Natural killer cell treated with Interleukin-12 subunit alpha and Interleukin-12 subunit beta and Interleukin-15 and Interleukin-18, amount 100 ng/mL, for 72 hours (primary cell): ENCODE measurements at places on chromosomes 4 and X.

DNA sequence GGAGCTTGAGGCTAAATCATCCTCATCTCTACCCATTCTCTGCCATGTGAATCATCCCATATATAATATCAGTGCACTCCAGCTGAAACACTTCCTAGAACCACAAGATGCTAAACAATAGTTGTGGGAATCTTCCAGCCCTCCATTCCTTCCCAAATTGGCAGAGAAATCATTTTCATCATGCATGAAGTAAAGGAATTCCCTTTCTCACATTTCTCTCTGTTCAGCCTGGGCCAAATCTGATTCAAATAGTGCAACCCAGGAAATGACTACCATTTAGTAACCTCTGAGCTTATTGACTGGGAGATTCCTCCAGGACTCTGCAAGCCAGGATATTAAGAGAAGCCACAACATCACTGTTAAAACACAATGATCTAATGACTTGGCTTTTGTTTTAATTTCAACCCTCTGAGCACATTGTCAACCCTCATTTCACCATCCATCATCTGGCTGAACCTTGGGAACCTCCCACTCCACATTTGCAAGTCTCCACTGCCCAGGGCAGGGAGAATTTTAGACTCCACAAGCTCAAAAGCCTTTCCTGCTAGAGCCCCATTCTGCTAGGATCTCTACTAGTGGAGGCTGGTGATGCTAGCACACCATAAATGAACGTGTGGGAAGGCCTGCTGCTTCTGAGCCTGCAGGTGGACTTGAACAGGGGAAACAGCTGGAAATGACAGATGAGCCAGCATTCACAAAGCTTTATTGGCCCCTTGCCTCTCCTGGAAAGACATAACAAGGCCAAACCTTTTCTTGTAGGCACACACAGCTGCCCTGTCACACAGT, 133.9 kb downstream of the TET2 start:
- no peak for DNase-seq

GRCh38 chr4:56372774-56373173, 14.5 kb downstream of the AASDH start:
- no peak for DNase-seq

- no peak for DNase-seq
These were observed 47.1 kb downstream of the PCDH7 start for GRCh38 chr4:30767147-30767845.

DNA sequence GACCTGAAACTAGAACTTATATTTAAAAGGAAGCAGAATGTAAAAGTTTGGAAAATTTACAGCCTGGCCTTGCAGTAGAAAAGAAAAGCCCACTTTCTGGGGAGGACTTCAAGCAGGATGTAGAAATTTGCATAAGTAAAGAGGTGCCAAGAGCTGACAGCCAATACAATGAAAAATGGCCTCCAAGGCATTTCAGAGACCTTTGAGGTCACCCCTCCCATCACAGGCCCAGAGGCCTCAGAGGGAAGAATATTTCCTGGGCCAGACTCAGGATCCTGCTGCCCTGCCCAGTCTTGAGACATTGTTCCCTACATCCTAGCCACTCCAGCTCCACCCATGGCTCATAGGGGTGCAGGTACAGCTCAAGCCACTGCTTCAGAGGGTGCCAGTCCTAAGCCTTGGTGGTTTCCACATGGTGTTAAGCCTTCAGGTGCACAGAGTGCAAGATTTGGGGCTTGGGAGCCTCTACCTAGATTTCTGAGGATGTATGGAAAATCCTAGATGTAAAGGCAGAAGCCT, 518.9 kb upstream of the INTU start:
- no peak for DNase-seq

- no peak for DNase-seq
These were observed 425.3 kb downstream of the SPRY1 start for GRCh38 chr4:123821861-123822260.
